ENCODE measurements at places on chromosomes 12 and 14. TPM values are rescaled to one million over a fixed set of nuclear protein-coding genes. Genes with fewer than 3 reads are reported as not detected.

DNA sequence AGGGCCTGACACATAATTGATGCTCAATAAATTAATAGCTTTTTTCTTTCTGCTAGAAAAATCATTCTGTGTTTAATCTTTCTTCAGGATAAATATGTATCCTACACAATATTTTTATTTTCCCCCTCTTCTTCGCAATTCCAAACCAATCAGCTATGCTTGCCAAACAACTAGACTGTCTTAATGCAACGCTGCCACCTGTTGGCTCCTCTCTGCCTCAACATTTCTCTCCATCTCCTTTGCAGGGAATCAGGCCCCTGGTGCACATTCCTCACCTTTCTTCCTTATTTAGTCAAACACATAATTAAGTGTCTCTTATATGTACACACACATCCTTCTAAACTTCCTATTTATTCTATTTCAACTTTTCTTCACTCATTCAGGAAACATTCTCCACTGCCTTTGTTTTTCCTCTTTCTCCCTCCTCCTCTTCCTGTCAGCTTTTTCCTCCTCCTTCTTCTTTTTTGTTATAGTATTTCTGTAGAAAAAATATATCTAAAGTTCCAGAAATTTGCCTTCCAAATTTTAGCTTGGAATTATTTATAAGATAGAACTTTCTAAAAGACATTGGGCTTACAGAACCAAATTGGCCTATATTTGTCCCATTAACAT lies 406.0 kb downstream of the PRKD1 start:
- no peak for DNase-seq

- no peak for DNase-seq
These were observed 2.2 kb downstream of the IFNG start for GRCh38 chr12:68157380-68157779.

DNA sequence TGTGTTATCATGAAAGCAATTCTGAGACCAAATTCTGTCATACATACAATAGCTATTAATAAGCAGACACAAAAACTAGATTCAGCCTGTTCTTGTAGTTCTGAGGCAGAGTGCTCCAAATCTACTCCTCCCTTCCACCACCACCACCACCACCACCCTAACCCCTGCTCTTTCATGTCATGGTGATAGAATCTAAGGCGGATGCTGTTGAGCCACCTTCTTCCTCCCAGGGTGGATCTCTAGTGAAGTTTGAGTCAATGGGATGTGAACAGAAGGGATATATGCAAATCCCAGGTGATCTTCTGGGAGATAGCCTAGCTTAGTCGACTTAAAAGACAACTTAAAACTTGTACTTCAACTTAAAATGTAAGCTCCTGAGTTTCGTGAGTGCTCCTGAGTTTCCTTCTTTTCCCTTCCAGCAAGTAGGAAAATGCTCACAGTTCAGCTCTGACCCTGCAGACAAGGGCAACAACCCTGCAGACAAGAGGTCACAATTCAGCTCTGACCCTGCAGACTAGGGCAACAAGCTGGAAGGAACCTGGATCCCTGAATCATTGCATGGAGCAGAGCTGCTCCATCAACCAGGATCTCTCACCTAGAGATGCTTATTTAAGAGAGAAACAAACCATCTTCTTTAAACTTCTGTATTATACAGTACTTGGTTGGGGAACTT lies 204.1 kb downstream of the TTC8 start:
- DNase-seq: no peak

GRCh38 chr12:120483621-120484020 lies 12.3 kb upstream of the DYNLL1 start:
- DNase-seq: no peak

DNA sequence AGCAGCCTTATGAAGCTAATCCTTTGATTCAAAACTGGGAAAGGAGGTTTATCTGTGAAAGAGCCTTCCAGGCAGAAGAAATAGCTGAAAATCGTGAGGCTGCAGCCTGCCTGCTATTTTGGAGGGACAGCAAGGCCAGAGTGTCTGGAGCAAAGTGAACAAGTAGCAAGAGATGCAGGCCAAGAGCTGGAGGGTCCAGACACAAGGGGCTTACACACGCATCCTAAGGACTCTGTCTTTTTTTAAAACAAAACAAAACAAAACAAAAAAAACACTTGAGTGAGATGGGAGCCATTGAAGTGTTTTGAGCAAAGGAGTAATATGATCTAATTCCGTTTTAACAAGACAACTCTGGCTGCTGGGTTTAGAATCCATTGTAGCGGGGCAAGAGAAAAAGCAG lies 76.4 kb upstream of the BCAT1 start:
- no peak for DNase-seq

The CCDC184 gene
- 0.56 TPM for total RNA-seq

The NFE2 gene
- 8.6 TPM for total RNA-seq

Data from suprapubic skin (tissue), 4 donors.